ENCODE measurements at places on chromosomes 2 and 18. TPM values are rescaled to one million over a fixed set of nuclear protein-coding genes. Genes with fewer than 3 reads are reported as not detected.

DNA sequence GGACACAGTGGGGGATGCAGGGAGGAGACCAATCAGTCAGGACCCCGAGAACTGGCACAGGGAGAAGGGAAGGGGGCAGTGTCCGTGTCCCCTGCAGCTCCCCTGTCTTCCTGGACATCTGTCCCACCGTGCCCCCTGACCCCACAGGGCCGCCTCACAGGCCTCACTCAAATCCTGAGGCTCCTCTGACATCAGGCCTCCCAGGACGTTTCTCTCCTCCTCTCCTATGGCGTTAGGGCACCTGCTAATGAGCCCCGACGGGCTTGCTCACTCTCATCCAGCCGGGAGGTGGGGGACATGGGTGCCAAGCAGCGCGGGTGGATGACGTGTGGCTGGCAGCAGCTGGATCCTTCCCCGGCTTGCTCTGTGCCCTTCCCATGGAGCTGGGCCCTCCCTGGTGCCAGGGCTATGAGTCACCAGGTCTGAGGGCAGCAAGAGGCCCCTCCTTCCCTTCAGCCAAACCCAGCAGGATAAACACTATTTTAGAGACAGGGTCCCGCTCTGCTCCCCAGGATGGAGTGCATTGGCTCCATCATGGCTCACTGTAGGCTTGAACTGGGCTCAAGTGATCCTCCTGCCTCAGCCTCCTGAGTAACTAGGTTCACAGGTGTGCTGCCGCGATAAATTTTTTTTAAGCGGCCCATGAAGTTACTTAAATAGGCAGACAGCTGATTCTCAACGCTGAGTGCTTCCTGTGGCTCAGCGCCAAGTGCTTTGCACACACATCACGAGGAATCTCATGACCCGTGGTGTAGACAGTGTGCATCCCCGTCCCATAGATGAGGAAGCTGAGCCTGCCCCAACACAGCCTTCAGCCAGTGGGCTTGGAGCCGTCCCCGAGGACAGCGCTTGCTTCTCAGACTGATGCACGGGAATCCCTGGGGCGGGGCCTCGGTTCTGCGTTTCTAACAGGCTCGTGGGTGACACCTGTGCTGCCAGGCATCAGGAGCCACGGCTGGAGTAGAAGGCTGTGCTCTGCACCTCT, 64.5 kb upstream of the HDAC4 start:
- H3K4me3 ChIP-seq, result no peak overlapping the region
- no peak for DNase-seq
- H3K36me3 ChIP-seq, result no peaks in the 10 kb centered on the region
- no peak overlapping the region for H3K27ac ChIP-seq

GRCh38 chr2:153967248-153967973, 95.7 kb downstream of the GALNT13 start:
- H3K36me3 ChIP-seq, result no peaks in the 10 kb centered on the region
- H3K27ac ChIP-seq, result no peak overlapping the region
- DNase-seq, result no peak
- no peak overlapping the region for H3K4me3 ChIP-seq

GRCh38 chr18:55229682-55230081, 270.4 kb upstream of the CCDC68 start:
- no peak overlapping the region for H3K4me3 ChIP-seq
- H3K27me3 ChIP-seq, result no peaks in the 10 kb centered on the region
- peaks cover under 1% of the 10 kb centered on the region for H3K4me1 ChIP-seq
- no peak for DNase-seq
- no peaks in the 10 kb centered on the region for H3K36me3 ChIP-seq
- H3K27ac ChIP-seq, result no peak overlapping the region

DNA sequence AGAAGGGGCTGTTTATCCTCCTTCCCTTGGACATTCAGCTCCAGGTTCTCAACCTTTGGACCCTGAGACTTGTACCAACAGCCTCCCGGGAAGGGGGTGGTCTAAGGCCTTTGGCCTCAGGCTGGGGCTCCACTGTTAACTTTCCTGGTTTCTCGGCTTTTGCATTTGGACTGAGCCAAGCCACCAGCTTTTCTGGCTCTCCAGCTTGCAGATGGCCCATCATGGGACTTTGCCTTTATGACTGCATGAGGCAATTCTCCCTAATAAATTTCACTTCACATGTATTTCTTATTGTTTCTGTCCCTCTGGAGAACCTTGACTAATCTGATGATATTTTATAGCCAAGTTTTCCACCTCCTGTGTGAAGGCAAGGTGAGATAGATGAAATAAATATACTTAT, 180.8 kb downstream of the PPP1R1C start:
- H3K4me1 ChIP-seq, result no peaks in the 10 kb centered on the region
- no peaks in the 10 kb centered on the region for H3K36me3 ChIP-seq
- DNase-seq, result no peak
- no peak overlapping the region for H3K4me3 ChIP-seq
- H3K27ac ChIP-seq, result no peak overlapping the region
- peaks cover 3% of the 10 kb centered on the region for H3K27me3 ChIP-seq

DNA sequence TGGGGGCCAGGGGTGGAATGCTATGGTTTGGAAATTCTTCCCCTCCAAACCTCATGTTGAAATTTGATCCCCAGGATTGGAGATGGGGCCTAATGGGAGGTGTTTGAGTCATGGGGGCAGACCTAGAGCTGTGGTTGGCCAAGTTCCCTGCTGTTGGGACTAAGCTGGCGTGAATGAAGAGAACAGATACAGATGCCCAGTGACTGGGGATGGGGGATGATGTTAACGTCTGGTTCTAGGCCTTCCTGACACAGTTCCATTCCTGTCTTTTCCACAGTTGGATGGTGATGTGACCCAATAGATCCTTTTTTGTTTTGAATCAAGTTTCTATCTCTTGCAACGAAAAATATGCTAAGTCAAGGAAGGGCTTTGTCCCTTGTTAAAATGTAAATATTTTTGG, 23.7 kb downstream of the KLHL23 start:
- peaks cover 13% of the 10 kb centered on the region for H3K4me1 ChIP-seq
- no peaks in the 10 kb centered on the region for H3K27me3 ChIP-seq
- no peaks in the 10 kb centered on the region for H3K36me3 ChIP-seq
- H3K4me3 ChIP-seq, result no peak overlapping the region

- H3K27ac ChIP-seq, result no peak overlapping the region
- no peaks in the 10 kb centered on the region for H3K4me1 ChIP-seq
- no peaks in the 10 kb centered on the region for H3K27me3 ChIP-seq
- DNase-seq, result no peak
- H3K36me3 ChIP-seq, result peaks cover 1% of the 10 kb centered on the region
Measured at GRCh38 chr2:175054340-175054739, 49.2 kb upstream of the CHN1 start.

GRCh38 chr2:119751706-119752105, 8.0 kb upstream of the PTPN4 start:
- H3K36me3 ChIP-seq, result no peaks in the 10 kb centered on the region
- H3K27me3 ChIP-seq, result peaks cover 7% of the 10 kb centered on the region
- DNase-seq, result no peak
- H3K4me1 ChIP-seq, result peaks cover 2% of the 10 kb centered on the region
- no peak overlapping the region for H3K4me3 ChIP-seq

GRCh38 chr2:210481601-210482175, 5.1 kb upstream of the LANCL1 start:
- peaks cover 2% of the 10 kb centered on the region for H3K36me3 ChIP-seq
- H3K4me3 ChIP-seq, result no peak overlapping the region

DNA sequence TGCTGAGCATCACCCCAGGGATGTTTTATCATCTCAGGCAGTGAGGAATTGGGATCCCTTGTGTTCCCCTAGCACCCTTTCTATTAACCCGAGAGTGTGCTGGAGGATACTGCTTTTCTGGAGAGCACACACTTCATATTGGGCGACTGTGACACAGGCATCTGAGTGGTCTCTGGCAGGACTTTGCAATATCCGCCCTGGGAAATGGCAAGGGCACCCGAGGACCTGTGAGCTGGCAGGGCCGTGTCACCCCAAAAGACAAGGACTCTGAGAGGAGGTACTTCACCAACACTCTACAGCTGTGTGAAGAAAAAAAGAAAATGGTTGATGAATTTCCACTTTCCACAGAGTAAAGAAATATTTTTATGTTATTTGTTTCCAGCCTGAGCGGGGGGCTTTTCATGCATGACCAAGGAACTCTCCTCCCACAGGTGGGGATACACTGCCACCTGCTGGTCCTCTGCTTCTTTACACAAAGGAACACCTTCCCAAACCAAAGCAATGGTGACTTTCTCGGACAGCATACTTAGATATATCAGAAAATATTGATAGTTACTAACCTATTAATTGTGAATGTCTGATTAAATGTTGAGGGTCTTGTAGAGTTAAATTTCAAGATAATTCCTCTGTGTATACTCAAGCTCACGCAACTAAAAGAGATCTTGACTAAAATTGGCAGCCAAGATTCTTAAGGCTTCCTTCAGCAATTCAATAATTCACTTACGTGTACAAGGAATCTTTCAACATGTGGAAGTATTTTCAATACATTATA, 45.9 kb upstream of the REG3G start:
- H3K36me3 ChIP-seq, result no peaks in the 10 kb centered on the region
- H3K27ac ChIP-seq, result no peak overlapping the region
- DNase-seq, result peak; percentile 25
- no peaks in the 10 kb centered on the region for H3K4me1 ChIP-seq

DNA sequence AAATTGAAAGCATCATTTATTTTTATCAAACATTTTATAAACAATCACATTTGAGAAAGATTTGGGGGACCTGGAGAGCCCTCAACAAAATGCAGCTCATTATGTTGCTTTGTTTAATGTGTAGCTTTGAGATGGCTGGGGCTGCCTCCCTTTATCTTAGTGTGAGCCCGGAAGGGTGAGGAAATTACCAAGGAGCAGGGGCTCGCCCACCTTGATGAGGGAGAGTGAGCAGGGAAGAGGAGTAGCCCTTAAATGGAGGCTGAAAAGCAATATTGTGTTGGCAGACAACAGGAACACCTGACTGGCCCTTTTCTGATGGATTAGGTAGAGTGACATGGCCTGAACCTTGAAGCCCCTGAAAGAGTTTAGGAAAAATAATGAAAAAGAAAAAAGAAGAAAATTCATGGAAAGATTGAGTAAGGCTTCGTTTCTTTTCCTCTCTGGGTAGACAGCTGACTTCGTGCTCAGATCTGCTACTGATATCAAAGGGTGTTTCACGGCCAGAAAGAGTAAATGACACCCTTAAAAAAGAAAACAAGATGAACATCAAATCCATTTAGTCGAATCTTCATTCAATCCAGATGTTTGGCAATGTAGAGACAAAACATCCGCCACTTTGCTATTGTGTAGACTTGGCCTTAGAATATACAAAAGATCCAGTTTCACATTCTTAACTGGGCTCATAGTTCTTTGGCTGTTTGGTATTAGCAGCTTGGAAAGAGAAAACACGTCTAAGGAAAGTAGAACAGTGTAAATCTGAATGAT, 206.5 kb upstream of the TCF4 start:
- no peaks in the 10 kb centered on the region for H3K4me1 ChIP-seq
- H3K27ac ChIP-seq, result no peak overlapping the region
- no peak overlapping the region for H3K4me3 ChIP-seq
- DNase-seq, result no peak
- no peaks in the 10 kb centered on the region for H3K36me3 ChIP-seq

- no peaks in the 10 kb centered on the region for H3K4me1 ChIP-seq
- no peak overlapping the region for H3K27ac ChIP-seq
- no peak for DNase-seq
- H3K27me3 ChIP-seq, result no peaks in the 10 kb centered on the region
Measured at GRCh38 chr18:33538418-33539042, 39.5 kb upstream of the ASXL3 start.

GRCh38 chr2:109615637-109616144, 1.5 kb downstream of the SOWAHC start:
- H3K27ac ChIP-seq, result no peak overlapping the region
- H3K27me3 ChIP-seq, result peaks cover 64% of the 10 kb centered on the region
- peak overlapping the region; percentile 30 for H3K4me3 ChIP-seq
- DNase-seq, result no peak

DNA sequence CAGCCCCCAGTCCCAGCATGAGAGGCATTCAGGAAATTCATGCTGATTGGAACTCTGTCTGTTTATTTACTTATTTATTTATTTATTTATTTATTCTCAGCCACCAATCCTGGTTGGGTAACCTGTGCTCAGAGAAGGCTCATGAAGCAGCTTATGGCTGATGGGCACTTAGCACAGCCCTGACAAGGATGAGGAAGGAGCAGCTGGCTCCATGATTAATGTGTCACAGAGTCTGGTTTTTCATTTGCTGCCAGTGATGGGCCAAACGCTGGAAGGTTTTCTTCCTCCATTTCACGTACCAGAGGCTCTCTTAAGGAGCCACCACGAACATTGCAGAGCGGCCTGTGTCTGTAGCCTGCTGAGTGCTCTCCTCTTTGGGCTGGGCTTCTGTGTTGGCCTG, 28.3 kb upstream of the KCNS3 start:
- peaks cover 3% of the 10 kb centered on the region for H3K27me3 ChIP-seq
- no peak for DNase-seq
- no peaks in the 10 kb centered on the region for H3K36me3 ChIP-seq
- no peak overlapping the region for H3K4me3 ChIP-seq
- H3K4me1 ChIP-seq, result no peaks in the 10 kb centered on the region

DNA sequence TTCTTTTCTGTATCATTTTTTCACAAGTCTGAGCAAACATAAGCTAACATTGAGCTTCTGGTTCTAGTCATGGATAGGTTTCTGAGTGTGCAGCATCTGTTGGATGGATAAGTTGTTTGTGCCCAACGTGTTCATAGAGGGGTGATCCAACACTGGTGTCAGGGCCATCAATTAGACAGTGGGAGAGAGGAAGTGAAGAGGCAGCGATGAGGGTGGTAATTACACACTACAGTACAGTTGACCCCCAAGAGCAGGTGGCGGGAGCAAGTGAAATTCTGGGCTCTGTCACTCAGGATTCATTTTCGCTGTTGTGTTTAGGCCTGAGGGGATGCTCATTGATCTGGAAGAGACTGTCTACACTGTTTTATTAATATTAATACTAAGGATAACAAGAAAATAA, 180.0 kb upstream of the CXCR4 start:
- no peaks in the 10 kb centered on the region for H3K36me3 ChIP-seq
- peaks cover 3% of the 10 kb centered on the region for H3K4me1 ChIP-seq
- no peaks in the 10 kb centered on the region for H3K27me3 ChIP-seq
- H3K27ac ChIP-seq, result no peak overlapping the region

GRCh38 chr2:180618570-180618969, 361.8 kb upstream of the UBE2E3 start:
- H3K4me1 ChIP-seq, result peaks cover 1% of the 10 kb centered on the region
- H3K4me3 ChIP-seq, result no peak overlapping the region
- no peaks in the 10 kb centered on the region for H3K36me3 ChIP-seq
- no peak overlapping the region for H3K27ac ChIP-seq

DNA sequence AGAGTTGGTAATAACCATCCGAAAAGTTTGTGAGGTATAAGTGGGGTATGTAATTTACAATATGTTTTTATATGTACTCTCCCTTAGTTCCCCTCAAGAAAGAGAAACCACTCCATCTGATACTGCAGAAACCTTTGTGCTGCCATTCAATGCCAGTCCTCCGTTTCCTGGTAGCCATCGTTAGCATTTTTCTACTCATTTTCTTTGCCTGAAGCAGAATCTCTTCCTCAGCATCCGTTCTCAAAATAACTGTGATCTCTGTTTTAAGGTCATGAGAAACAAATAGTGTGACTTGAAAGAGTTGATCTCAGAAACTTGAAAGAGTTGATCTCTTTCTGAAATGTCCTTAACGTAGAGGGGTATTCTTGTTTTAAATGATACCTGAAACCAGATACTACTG, 996 bp downstream of the PTCD3 start:
- peak overlapping the region; percentile 99 for H3K27ac ChIP-seq
- H3K36me3 ChIP-seq, result peaks cover 46% of the 10 kb centered on the region
- H3K27me3 ChIP-seq, result no peaks in the 10 kb centered on the region
- peak overlapping the region; percentile 84 for H3K4me3 ChIP-seq
- peaks cover 46% of the 10 kb centered on the region for H3K4me1 ChIP-seq

ASPRV1 gene
- total RNA-seq, result 0.99 TPM

Measured in activated CD4-positive, alpha-beta T cell treated with anti-CD3 and anti-CD28 coated beads, Interleukin-2, amount 10 ng/mL, durations not matched to agents 7 days and 5 days (primary cell).